ENCODE measurements at places on chromosomes 6 and 20. TPM values are rescaled to one million over a fixed set of nuclear protein-coding genes. Genes with fewer than 3 reads are reported as not detected.

DNA sequence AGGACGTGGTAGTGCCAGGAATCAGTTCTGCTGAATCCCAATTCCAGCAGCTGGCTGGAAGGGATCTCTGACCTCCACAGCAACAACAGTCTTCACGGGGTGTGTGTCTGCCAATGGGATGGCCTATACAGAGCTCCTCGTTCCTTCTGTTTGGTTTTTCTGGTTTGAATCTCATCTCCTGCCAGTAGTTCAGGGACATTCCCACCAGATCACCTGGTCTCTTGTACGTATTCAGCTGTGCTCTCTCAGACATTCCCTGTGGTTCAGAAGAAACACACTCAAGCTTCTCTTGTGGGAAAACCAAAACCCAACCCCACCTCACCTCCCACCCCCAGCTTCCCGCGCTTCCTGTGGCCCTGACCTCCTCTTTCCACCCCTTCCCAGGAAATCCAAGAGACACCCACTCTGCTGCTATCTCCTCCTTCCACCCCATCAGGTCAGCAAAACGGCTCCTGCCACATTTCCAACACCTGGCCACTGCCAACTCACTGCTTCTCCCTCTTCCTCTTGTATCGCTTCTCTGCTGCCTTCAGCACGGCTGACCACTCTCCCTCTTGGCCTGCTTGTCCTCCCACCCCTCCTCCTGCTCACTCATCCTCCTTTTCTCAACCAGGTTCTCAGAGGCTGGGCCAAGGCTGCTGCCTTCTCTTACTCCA lies 63.3 kb upstream of the PTGIS start:
- DNase-seq, result no peak

DNA sequence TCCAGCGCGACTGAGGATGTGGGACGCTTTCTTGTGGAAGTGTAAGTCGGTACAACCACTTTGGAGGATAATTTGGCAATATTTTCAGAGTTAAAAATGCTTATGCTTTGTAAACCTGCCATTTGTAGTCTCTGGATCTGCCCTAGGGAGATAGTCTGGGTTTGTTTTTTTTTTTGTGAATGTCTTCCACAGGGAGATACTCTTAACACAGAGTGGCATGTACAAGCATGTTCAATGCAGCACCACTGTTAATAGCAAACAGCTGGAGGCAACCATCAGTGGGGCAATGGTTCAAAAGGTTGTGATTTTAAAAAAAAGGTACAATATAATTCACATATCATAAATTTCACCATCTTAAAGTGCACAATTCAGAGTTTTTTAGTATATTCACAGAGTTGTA lies 22.4 kb downstream of the SLC9A8 start:
- DNase-seq, result no peak

DNA sequence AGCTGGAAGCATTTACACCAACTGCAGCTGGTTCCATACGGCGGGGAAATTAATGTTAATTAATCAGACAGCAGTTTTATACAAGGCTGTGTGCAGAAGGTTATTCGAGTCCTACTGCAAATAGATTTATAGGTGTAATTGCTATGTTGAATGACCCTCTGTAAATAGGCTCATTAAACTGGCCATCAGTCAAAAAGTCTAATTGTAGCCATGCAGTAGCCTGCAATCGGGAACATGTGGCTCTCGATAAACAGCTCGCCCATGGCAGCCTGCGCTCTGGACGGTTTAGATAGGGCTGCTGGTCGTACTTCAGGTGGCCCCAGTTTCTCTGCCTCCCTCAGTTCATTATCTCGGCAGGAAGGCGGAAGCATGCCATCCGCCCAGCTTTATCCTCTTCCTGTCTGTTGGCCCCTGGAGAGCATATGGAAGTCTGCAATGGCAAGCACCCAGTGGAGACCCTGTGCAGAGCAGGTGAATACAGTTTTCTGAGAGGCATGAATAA lies 143.2 kb downstream of the MBOAT1 start:
- no peak for DNase-seq

- DNase-seq, result no peak
Observed at GRCh38 chr6:53233309-53233708, 84.7 kb upstream of the GCM1 start.

DNA sequence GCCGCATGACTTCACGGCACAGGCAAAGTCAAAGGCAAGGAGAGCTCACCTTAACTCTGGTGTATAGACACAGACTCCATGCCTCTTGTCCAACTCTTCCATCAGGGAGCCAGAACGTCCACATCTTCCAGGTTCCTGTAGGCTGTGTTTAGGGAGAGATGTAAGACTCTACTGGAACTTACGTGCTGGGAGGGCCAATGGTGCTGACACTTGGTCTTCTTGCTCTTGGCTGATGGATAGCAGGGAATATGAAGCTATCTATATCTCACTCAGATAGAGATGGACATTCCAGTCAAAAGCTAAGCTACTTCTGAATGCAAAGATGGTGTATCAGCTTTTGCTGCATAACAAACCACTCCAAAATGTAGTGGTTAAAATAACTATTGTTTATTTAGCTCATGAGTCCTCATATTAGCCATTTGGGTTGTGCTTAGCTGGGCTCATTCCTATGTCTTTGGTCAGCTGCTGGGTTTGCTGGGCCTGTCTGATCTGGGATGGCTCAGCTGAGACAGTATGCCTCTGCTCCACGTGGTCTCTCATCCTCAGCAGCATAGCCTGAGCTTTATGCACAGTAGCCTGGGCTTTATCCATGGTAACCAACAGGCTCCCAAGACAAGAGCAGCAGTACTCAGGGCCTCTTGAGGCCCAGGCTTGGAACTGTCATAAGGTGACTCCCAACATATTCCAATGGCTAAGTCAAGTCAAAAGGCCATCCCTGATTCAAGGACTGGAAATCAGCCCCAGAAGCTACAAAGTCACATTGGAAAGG lies 111.6 kb downstream of the SNX5 start:
- no peak for DNase-seq

The RGS17 gene
- total RNA-seq, result not detected

The SYCP2 gene
- 60.9 TPM for total RNA-seq

The OR2H2 gene
- total RNA-seq, result not detected

The RBPJL gene
- not detected for total RNA-seq

The LBP gene
- total RNA-seq, result 18.8 TPM

The ANGPT4 gene
- total RNA-seq, result 5.7 TPM
